GM19239 (cell line): ENCODE measurements at places on chromosomes 2 and 18.

DNA sequence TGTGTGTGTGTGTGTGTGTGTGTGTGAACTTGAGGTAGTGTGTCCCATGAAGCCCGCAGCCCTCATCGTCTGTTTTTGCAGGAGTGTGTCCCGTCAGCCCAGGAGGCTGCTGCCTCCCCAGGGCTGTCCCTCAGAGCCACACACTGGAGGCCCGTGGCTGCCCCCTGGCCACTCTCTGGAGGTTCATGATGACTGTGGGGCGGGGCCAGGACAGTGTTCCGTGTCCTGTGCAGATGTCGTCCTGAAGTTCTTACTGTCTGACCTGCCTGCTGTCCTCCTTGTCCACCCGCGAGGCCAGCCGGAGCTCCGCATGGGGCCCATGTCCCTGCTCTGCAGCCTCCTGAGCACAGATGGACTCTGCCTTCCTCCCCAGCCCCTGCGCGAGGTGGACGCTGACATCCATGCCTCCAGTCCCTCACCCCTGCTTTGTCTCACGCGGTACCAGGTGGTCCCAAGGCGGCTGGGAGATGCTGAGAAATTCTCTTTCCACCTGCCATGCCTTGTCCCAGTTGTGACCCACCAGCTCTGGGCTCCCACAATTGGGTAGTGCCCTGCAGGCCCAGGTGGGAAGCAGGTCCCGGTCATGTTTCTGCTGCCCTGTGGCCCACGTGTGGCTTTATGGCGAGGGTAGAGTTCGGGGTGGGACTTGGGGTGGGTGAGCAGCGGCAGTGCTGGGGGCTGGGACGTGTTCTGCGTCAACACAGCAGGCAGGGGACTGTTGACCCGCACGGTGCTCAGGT is 92.8 kb downstream of the NFATC1 start:
- no peak for DNase-seq

DNA sequence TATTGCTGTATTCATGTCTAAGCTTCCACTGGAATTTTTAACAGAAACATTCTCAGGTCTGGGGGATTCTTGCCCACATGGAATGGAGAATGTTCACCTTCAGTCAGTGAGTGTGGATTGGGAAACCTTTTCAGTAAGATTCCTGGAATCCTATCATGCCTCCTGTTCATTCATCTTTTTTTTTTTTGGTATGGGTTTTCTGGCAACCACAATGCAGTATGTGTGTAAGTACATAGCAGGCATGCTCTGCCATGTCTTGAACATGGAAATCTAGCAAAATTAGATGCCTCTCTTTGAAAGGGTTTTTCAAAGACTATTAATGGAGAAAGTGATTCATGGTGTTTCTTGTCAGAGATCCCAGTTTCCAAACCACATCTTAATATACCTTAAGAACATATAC is 176.5 kb downstream of the LTBP1 start:
- no peak for DNase-seq

- no peak for DNase-seq
Observed at GRCh38 chr2:79796641-79797040, 283.8 kb downstream of the CTNNA2 start.

- DNase-seq, result no peak
Observed at GRCh38 chr2:173400760-173401159, 46.1 kb downstream of the CDCA7 start.

DNA sequence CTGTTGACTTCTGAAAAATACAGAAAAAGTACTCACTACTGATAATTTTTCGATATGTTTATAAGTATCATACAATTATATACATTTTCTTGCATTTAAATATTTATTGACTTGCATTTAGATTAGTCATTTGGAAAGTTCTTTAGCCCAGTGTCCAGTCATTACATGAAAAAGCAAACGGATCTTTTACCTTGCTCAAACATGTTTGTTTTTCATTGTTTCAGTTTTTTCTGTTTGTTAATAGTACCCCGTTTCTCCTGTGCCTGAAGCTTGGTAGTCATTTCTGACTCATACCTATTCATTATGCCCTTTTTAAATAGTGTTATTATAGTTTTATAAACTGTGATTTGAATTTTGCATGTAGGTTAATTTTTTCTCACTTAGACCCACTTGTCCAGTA is 28.1 kb downstream of the CEP192 start:
- DNase-seq, result no peak

DNA sequence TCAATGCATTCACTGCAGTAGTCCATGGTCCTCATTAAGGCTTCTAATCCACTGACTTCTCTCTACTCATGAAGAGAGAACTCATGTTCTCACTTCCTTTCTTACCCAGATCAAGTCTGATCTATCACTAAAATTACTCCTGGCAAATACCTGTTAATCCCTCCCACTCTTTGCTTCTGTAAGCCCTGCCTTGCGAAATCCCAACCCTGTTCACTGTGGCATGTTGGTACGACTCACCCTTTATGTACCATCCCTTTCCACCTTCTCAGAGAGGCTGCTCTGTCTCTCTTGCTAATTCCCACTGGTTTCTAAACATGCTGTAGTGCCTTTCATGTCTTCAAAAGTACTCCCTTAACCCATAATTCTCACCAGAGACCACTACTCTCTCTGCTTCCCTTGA is 272.2 kb upstream of the ACVR2A start:
- no peak for DNase-seq

DNA sequence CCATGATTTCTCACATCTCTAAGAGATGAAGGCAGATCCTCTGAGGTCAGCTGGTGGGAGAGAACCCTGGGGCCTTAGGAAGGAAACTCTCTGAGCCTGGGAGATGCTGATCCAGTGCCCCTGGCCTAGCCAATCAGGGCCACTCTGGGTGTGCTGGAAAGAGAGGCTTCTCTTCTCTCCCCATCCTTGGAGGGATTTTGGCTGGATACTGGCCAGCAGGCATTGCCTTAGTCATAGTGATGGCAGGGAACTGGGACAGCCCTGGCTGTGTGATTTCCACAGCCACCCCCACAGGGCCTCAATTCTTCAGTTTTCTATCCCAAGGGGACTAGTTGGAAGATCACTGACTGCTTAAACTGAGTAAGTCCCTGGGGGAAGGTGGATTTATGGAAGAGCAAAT is 26.6 kb upstream of the PLB1 start:
- DNase-seq, result no peak
